ENCODE measurements at places on chromosomes 2 and 18.

DNA sequence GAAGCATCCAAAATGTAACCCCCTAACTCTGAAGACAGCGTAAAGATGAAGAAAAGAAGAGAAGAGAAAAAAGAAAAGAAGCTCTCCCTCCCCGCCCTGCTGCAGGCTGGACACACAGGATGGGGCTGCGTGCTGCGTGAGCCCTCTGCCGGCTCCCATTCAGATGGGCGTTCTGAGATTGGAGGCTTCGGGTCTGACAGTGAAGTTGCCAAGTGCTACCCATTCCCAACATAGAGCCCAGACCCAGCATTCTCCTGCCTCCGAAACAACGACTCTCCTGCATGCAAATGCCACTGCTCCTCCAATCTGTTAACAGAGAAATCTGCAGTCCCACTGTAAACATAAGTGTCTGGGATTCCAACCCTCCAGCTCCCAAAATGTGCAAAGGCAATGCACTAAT is 234.9 kb downstream of the BCL11A start:
- DNase-seq = no peak

DNA sequence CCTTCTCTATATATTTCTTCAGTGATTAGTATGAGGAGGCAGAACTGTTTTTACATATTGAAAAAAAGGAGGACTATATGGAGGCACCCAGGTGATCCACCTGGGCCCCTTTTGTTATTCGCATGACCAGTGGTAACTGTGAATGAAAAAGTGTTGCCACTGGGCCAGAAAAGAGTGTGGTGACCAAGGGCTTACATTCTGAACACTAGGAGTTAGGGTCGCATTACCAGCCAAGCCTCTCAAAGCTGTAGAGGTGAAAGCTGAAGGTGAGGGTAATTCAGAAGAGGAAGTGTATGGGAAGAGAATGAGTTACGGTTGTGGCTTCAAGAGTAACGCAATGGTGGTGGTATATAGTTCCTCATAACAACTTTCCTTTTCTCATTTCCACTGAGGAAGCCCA is 487.6 kb downstream of the TMEM182 start:
- DNase-seq = no peak

DNA sequence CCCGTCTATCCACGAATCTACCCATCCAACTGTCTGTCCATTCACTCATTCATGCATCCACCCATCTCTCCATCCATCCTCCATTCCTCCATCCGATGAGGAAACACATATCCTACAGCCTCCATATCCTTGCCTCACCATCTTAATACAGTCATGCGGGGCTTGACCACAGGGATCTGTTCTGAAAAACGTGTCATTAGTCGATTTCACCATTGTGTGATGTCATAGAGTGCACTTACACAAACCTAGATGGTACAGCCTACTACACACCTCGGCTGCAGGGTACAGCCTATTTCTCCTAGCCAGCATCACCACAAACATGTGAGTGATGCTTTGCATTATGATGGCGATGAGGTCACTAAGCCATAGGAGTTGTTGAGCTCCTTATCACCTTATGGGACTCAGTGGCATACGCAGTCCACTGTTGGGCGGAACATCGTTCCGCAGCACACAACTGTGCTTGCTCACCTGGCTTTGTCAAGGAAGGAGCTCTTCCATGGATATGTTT is 1.9 kb upstream of the NT5DC4 start:
- DNase-seq = no peak

GRCh38 chr2:143623909-143624260 is 494.7 kb downstream of the ARHGAP15 start:
- DNase-seq = no peak

DNA sequence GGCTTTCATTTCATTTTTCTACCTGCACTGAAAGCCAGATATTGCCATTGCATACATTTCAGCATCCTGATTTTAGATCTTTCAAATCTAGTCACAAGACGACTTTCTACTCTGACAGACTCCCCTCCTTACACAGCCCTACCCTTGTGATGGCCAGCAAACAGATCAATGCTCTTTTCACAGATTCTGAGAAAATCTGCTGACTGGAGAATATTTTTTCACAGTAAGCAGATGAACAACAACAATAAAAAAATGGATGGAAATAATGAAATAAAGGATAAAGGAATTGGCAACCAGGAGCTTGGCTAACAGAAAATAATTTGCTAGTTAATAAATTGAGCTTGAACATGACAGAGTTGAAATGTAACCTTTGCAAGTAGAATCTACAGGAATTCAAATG is 527.2 kb downstream of the IRS1 start:
- DNase-seq = no peak

- no peak for DNase-seq
Measured at GRCh38 chr2:222907790-222908441, 47.1 kb downstream of the ACSL3 start.

DNA sequence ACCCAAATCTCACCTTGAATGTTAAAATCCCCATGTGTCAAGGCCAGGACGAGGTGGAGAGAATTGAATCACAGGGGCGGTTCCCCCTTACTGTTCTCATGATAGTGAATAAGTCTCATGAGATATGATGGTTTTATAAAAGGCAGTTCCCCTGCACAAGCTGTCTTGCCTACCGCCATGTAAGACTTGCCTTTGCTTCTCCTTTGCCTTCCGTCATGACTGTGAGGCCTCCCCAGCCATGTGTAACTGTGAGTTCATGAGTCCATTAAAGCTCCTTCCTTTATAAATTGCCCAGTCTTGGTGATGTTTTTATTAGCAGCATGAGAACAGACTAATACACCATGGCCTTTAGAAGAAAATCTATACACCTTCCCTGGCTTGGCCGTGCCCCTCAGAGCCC is 7.4 kb upstream of the MBP start:
- DNase-seq = no peak

DNA sequence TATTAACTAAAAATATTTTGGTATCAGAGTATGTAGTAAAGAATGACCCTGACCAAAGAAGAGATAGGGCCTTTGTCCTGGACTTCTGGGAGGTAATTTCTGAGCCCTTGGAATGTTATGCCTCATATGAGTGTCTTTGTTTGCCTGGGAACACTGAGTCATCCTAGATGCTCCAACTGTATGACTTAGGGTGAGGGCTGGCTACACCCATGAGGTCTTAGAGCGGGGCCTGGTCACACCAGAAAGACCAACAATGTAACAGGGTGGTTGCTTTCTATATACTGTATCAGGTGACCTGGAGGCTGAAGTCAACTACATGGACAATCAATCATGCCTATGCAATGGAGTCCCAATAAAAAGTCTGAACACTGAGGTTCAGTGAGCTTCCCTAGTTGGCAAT is 253.1 kb downstream of the MBD2 start:
- DNase-seq = no peak

GRCh38 chr18:77567205-77567604 is 317.6 kb downstream of the GALR1 start:
- no peak for DNase-seq
